ENCODE measurements at places on chromosomes 2 and 18. TPM values are rescaled to one million over a fixed set of nuclear protein-coding genes. Genes with fewer than 3 reads are reported as not detected.
A peak's percentile ranks its signal among the peaks of the same experiment; 100 is the strongest.

ANKRD36 gene
- total RNA-seq: 14.8 TPM

IL36B gene
- not detected for total RNA-seq

CHMP3 gene
- 71.5 TPM for total RNA-seq

GRCh38 chr2:58903427-58903826 lies 662.3 kb upstream of the FANCL start:
- no peak for DNase-seq

DNA sequence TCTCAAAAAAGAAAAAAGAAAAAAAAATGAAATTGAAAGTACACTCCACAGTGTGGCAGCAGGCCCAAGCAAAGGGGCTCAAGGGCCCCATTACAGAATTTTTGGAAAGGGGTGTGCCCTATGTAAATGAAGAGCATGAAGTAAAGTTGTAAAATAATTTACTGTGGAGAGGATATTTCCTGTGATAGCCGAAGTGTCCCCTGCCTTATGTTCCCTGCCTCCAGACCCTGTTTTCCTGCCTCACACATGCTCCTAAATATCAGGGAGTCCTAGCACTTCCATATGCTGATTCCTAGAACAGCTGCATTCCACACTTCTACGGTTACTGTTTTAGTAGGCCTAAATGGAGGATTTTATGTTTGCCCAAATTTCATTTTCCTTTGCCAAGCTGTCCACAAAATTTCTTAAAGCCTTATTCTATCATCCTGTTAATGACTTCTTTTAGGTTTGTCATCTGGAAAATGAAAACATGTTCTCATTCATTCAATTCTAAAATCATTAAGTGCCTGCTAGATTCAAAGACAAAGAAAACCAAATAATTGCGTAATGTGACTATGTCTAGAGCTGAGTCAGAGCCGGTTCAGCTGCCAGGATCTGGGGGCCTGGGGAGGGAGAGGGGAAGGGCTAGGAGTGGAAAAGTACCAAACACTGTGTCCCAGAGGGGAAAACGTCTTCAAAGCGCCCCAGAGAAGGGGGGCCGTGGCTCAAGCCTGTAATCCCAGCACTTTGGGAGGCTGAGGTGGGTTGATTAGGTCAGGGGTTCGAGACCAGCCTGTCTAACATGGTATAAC lies 25.9 kb upstream of the IMPA2 start:
- peak; percentile 84 for DNase-seq

GRCh38 chr2:200624658-200625057 lies 38.8 kb downstream of the AOX1 start:
- peak; percentile 87 for DNase-seq

DNA sequence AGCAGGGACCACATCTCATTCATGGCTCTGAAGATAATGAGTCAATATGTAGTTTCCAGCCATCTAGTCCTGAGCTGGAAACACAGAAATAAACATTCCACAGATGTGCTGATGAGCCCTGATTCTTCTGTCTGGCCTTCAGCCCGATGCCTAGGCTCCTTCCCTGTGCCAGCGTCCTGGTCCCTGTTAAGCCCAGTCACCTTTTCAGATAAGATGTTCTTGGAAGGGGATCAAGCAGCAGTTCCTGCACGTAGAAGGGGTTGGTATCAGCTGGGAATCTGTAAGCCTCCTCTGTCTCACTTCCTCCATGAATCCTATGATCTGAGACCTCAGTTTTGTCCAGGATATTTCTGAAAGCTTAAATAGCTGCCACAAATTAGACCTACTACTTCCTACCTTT lies 149.3 kb downstream of the TTC32 start:
- no peak for DNase-seq

- DNase-seq: peak; percentile 56
These were observed 3.0 kb downstream of the SH2D6 start for GRCh38 chr2:85421260-85422071.

DNA sequence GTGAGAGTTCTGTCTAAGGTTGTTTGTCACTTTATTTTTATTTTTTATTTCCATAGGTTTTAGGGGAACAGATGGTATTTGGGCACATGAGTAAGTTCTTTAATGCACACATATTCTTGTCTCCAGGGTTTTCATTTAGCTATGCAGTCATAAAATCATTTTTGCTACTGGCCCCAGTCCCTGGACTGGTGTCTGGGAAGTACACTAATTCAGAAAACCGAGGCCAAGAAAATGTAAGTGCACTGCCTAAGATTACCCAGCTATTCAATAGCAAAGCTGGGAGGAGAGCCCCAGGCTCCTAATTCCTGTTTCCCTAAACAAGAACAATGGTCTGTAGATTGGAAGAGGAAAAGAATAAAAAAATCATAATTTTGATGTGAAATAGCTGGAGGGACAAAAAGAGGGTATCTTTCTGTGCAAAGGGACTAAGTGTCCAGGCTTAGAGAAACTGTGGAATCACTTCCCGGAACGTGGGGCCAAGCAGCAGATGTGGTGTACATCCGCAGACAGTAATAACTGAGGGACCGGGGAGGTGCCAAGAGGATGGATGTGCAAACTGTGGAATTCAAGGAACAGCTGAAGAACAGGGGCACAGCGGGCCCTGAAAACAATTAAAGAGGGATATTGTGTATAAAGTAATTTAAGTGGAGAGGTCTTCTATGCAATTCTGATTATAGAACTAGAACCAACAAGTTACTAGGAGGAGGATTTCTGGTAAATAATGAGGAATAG lies 236.3 kb downstream of the ACKR3 start:
- DNase-seq: no peak

- DNase-seq: peak; percentile 62
These were observed 49.6 kb downstream of the SPIRE1 start for GRCh38 chr18:12608301-12608700.

- DNase-seq: no peak
These were observed 477.2 kb downstream of the ZEB2 start for GRCh38 chr2:144042751-144043150.

- no peak for DNase-seq
These were observed 10.9 kb downstream of the UXS1 start for GRCh38 chr2:106183101-106183696.

DNA sequence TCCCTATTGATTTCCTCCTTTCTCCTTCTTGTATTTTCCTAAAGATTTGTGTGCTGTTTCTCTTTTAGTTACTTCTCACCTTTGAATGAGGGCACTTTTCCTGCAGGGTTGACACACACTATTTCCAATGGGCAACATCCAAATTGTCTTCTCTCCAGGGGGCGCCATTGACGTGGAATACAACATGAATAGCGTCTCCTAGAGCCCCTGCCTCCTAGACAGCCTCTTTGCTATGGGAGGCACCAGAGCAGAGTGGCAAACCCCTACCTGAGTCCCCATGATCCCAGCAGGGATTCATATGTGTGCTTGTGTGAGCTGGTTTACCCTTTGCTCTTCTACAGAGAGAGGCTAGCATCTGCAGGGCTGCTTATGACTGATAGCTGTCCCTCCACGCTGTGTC lies 61.3 kb upstream of the ITSN2 start:
- peak; percentile 57 for DNase-seq

- peak; percentile 87 for DNase-seq
These were observed 42.9 kb upstream of the MYO1B start for GRCh38 chr2:191202209-191202721.

DNA sequence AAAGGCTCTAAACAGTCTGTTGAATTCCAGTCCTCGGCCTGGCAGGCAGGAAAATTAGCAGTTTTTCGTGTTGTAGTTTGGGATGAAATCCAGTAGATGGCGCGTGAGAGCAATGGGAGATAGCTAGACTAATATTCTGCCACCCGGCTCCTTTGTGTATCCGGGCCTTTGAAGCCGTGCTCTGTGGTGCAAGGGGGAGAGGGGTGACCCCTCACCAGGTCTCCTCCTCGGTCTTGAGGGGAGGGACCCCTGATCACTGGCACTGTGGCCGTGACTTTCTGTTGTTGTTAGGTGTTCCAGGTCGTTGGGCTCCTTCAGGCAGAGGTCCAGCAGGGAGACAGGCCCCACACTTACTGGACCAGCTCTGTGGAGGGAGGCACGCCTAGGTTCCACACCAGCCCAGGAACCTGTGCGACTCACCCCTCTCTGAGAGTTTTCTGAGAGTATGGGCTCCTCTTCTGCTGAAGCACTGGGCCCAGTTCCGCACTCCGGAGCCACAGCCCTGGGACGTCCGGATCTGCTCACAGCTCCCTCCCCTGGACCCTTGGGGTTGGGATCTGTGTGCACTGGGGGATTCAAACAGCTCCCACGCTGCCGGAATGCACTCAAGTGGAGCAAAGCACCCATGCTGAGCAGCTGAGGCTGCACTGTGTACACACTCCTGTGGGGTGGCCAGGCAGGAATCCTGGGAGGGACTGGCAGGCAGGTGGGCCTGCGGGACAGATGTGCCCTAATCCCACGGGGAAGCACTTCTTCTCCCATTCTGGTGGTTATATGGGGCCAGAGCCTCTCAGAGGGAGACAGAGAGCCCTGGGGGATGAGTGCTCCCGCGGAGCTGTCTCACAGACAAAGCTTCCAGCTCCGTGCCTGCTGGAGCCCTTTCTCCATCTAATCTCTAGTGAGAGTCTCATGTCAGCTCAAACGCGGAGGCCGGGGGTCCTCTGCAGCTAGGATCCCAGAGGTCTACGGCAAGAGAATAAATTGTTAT lies 8.8 kb downstream of the GKN2 start:
- DNase-seq: peak; percentile 76

Measured in GM23248 (cell line).